ENCODE measurements at places on chromosomes 16 and 17. TPM values are rescaled to one million over a fixed set of nuclear protein-coding genes. Genes with fewer than 3 reads are reported as not detected.

NPIPB13 gene
- total RNA-seq, result 0.32 TPM

GRCh38 chr17:46121165-46121764 is 72.0 kb downstream of the KANSL1 start:
- ATAC-seq, result no peak

KCNG4 gene
- total RNA-seq, result not detected

CD7 gene
- total RNA-seq, result not detected

DNA sequence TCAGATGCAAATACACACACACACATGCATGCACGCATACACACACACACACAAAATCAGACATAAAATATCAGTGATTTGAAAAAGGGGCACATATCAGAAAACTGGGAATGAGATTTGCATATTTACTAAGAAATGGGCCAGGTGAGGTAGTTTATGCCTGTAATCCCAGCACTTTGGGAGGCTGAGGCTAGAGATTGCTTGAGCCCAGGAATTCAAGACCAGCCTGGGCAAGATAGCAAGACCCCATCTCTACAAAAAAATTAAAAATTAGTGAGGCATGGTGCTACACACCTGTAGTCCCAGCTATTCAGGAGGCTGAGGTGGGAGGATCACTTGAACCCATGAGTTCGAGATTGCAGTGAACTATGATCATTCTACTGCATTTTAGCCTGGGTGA is 22.4 kb upstream of the PNPO start:
- no peak for ATAC-seq

SLC38A8 gene
- not detected for total RNA-seq

DNA sequence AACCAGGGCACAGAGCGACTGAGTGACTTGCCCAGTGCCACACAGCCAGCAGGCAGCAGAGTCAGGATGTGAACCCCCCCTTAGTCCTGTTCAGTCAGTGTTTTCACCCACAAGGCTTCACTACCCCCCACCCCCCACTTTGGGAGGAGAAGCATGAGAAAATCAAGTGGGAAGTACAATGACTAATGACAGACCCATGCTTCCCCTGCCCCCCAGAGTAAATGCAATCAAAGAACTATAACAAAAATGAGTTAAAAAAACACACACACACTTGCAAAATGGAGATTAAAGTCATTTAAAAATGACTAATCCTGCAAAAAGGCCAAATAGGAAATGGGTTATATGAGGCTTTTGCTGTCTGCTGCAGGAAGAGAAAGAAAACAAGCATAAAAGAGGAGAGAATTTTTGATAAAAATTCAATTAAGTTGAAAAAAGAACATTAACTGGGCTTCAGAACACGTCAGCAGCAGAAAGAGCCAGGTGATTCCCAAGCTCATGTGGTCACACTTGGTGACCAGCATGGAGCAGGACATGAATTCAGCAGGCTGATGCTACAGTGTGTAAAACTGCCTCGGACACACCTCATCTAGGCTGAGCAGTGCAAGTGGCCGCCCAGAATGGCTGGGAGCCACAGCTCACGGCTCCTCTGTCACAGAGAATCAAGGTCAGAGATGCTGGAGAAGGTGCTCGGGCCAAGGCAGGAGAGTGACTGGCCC is 212.3 kb downstream of the ZNF423 start:
- peak; percentile 23 for ATAC-seq

PITPNM3 gene
- 55.3 TPM for total RNA-seq

ATP2A3 gene
- total RNA-seq, result 16.7 TPM

- ATAC-seq, result peak; percentile 59
These were observed 87.1 kb downstream of the PLXDC1 start for GRCh38 chr17:39064374-39064773.

GRCh38 chr17:21129023-21129681 is 2.4 kb downstream of the DHRS7B start:
- no peak for ATAC-seq

- no peak for ATAC-seq
These were observed 148.1 kb downstream of the SOCS1 start for GRCh38 chr16:11107780-11108465.

DNA sequence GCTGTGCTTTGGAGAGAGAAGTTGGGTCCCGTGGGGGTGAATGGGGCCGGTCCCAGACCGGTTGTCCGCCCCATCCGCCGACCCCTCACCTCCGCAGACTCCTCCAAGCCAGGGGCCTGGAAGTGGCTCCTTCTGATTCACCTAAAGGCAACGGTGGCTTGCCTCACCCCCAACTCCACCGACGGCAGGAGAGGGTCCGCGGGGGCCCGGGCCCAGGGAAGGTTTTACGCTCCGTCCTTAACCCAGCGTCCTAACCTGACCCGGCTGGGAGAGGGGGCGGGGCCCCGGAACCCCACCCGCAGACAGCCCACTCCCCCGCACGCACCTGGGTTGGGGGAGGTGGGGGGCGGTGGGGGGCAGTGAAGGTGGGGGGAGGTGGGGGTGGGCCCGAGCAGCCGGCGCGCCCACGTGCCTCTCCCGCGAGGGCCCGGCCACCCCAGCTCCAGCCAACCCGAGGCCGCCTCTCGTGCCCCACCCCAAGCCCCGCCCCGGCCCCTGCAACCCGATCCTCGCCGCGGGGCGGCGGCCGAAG is 12.7 kb upstream of the CD300A start:
- ATAC-seq, result peak; percentile 97

RTN4RL1 gene
- 0.72 TPM for total RNA-seq

CPHXL2 gene
- total RNA-seq, result not detected

DNA sequence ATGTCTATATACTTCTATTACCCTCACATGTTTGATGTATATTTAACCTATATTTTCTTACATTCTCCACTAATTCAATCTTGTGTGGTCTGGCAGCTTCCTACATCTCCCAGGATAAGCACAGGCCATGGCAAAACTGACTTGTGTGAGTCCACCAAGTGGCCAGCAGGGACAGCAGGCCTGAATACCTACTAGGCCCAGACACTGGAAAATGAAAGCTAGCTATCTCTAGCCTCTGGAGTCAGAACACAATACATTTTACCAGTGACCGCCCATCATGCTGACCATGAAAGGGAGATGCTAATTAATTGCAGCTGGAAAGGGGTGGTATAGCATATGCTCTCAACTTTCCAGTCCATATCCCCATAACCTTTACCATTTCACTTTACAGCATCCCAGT is 132.3 kb downstream of the PCTP start:
- no peak for ATAC-seq

- ATAC-seq, result no peak
These were observed 1.1 kb upstream of the KIFC3 start for GRCh38 chr16:57803134-57803990.

DNA sequence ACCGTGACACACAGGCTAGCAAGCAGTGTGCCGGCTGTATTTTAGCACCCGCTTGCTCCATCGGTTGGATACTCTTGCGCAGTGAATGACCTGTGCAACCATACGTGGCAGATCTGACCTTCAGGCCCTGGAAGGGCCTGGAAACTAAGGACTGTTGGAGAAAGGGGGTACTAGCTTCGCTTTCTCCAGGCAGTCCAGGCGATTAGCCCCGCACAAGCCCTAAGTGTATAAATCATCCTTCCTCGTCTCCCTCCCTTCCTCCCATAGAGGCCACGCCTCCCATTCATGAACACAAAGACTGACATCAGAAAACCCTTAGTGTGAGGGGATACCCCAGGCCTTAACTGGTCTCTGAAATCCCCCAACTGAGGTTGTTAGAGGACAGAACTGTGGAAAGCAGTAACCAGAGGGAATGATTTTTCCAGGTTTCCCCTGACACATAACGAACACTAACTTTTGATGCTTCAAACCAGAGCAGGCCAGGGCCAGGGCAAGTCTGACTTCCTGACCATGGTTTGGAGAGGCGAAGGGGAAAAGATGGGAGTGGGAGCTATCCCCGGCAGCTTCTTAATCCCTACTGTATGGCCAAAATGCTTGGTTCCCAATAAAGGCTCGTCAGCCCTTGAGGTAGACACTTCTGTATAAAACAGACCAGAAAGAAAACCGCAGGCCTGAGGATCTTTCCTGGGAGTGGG is 1.4 kb upstream of the DYNLL2 start:
- no peak for ATAC-seq

- no peak for ATAC-seq
These were observed 28.6 kb downstream of the SMARCE1 start for GRCh38 chr17:40618754-40619625.

PYY gene
- not detected for total RNA-seq

SPAG7 gene
- 58.2 TPM for total RNA-seq

- no peak for ATAC-seq
These were observed 25.6 kb downstream of the TRARG1 start for GRCh38 chr17:1304962-1305563.

- ATAC-seq, result peak; percentile 23
These were observed 648 bp upstream of the ERCC4 start for GRCh38 chr16:13919330-13919682.

GRCh38 chr16:62445909-62446308 is 409.7 kb upstream of the CDH8 start:
- no peak for ATAC-seq

GNG13 gene
- not detected for total RNA-seq

MKS1 gene
- total RNA-seq, result 8.1 TPM

GRCh38 chr17:48236681-48237134 is 129.1 kb downstream of the SNX11 start:
- no peak for ATAC-seq

DNA sequence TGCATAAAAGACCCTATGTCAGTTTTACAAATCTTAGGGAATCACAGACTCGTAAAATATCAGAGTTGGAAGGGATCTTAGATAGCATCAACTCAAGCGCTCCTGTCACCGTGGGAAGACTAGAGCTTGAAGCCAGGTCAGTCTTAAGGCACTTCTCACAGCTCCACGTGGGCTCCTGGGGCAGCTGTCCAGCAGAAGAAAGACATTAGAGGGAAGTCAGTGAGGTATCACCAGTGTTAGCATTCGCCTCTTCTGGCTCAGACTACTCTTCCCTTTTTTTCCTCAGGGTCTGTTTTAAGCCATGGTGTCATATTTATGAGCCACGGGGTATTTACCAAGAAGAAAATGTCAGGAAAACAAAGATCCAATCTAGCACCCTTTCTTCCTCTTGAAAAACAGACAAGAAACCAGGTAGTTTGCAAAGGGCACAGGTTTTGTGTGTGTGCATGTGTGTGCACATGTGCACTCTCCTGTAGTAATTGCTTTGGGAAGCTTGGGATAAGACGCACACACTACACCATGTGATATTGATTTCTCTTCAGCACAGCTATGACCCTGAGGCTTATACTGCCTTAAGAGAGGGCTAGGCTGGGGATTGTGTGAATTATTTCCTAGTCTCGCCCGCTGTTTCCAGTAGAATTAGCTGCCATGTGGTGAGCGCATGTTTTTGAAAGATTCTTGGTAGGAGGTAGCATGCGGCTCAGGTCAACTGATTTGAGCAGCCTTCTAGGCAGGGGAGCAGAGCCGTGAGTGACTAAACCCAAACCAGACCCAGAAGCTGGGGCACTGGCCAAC is 61.0 kb upstream of the ELAC2 start:
- no peak for ATAC-seq

DNA sequence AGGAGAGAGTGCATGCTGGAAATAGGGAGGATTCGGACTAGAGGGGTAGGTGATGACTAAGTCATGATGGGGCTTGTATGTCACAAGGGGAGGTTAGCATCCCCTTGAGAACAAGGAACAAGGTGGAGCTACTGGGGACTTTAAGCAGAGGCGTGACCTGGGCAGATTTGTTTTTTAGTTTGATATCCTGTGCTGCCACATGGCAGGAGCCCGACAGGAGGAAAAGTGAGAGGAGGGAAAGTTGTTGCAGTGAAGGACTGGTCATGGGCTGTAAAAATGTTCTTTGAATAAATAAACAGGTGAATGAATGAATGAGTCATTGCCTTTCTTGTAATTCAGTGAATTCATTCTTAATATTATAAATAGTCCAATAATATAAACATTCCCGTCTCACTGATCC is 365.1 kb upstream of the CDH5 start:
- ATAC-seq, result no peak

DNA sequence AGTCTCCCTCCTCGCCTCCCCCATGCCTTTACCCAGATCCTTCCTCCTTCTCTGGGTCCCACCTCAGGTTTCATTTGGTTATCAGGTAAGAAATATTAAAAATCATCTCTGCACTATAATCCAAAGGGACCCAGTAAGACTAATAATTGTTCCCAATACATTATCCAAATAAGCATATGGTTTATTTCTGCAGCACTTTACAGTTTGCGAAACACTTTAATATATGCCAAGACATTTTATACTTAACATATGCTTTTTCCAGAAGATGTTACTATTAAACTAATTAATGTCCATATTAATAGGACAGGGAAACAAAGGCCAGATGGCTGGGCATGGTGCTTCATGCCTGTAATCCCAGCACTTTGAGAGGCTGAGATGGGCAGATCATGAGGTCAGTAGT is 33.3 kb downstream of the CD300LF start:
- no peak for ATAC-seq

KRTAP2-3 gene
- total RNA-seq, result not detected

ZG16B gene
- total RNA-seq, result not detected

- no peak for ATAC-seq
These were observed 8.6 kb downstream of the HIC1 start for GRCh38 chr17:2063261-2064146.

DNA sequence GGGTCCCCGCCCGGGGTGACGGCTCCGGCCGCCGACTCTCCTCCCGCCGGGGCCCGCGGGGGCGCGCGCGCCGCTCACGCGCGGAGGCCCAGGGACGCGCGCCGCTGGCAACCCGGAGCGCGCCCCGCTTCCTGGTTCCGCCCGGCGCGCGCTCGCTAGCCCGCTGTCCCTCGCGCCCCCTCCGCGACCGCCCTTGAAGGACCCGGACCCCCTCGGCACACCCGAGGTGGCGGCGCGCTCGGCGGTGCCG is at the start of gene STAT5B:
STAT5B (minus strand) TSS at position 33 of the 250 bp plus-strand sequence. CDS start 44,264 bp downstream, outside the sequence.
- peak; percentile 88 for ATAC-seq

CD300LB gene
- 0.67 TPM for total RNA-seq

NPIPB6 gene
- not detected for total RNA-seq

DNAI2 gene
- not detected for total RNA-seq

KRTAP9-8 gene
- not detected for total RNA-seq

ACSM2A gene
- not detected for total RNA-seq

- ATAC-seq, result no peak
These were observed 211.0 kb upstream of the TOX3 start for GRCh38 chr16:52757746-52758472.

- ATAC-seq, result no peak
These were observed 4.2 kb downstream of the EIF1 start for GRCh38 chr17:41692722-41693521.

DNA sequence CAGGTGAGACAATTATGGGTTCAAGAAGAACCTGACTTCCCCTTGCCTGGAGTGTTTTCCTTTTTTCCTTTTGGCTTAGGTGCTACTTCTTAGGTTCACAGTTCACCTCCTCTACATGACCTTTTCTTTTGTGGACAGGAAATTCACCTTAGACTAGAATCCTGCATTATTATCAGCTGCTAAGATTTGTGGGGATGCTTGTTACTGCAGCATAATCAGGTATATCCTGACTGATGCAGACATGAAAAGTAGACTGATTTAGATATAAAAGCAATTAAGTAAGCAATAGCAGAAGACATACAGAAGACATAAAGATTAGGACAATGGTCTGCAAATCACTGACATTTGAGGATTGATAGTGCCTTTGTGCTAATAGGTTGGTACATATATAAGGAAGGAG is 168.3 kb downstream of the SALL1 start:
- ATAC-seq, result no peak

ASIC2 gene
- total RNA-seq, result not detected

- peak; percentile 69 for ATAC-seq
These were observed 660 bp downstream of the RBBP6 start for GRCh38 chr16:24539850-24540601.

- no peak for ATAC-seq
These were observed 21.9 kb downstream of the ADORA2B start for GRCh38 chr17:15966879-15967248.

RAD51D gene
- total RNA-seq, result 10.2 TPM

Data from gastroesophageal sphincter (tissue), 4 donors.